ENCODE measurements at places on chromosomes 13 and 19. TPM values are rescaled to one million over a fixed set of nuclear protein-coding genes. Genes with fewer than 3 reads are reported as not detected.
A peak's percentile ranks its signal among the peaks of the same experiment; 100 is the strongest.

- DNase-seq: no peak
These were observed 13.4 kb downstream of the OLFM4 start for GRCh38 chr13:53041968-53042516.

DNA sequence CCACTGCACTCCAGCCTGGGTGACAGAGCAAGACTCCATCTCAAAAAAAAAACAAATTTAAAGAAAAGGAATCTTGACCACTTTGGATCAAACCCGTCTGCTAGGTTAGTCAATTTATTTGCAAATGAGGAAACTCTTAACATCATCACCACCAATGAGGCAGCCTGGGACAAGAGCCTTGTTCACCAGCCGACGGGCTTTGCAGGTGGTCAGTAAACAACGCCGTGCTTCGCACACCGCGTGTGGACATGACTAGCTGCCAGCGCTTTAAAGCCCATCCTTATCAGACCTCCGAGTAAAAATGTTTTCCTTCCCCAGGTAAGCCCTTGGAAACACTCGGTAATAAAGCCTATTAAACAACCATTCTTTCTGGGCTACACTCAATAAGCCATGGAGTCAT lies 41.9 kb downstream of the INSR start:
- no peak for DNase-seq

- DNase-seq: no peak
These were observed 350.0 kb downstream of the DACH1 start for GRCh38 chr13:71517004-71517403.

GRCh38 chr19:53147645-53148044 lies 11.2 kb downstream of the ZNF347 start:
- DNase-seq: no peak

DNA sequence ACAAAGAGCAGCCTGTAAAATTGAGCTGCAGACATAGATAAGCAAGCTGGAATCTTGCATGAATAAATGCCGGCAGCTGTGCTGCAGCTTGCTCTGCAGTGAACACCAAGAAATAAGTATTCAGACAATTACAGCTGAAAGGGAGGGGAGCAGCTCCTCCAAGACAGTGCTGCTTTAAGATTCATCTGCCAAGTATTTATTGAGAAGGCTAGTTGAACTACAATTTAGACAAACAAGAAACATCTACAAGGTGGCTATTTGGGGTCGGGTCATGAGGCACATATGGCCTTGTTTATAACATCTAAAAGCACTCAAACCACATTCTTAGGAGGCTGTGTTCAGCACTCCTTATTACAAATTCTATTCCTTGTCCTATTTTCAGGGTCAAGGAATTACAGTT lies 34.9 kb downstream of the ZNF726 start:
- DNase-seq: no peak

- peak; percentile 55 for DNase-seq
These were observed 1.1 kb upstream of the SSBP4 start for GRCh38 chr19:18418029-18418482.

DNA sequence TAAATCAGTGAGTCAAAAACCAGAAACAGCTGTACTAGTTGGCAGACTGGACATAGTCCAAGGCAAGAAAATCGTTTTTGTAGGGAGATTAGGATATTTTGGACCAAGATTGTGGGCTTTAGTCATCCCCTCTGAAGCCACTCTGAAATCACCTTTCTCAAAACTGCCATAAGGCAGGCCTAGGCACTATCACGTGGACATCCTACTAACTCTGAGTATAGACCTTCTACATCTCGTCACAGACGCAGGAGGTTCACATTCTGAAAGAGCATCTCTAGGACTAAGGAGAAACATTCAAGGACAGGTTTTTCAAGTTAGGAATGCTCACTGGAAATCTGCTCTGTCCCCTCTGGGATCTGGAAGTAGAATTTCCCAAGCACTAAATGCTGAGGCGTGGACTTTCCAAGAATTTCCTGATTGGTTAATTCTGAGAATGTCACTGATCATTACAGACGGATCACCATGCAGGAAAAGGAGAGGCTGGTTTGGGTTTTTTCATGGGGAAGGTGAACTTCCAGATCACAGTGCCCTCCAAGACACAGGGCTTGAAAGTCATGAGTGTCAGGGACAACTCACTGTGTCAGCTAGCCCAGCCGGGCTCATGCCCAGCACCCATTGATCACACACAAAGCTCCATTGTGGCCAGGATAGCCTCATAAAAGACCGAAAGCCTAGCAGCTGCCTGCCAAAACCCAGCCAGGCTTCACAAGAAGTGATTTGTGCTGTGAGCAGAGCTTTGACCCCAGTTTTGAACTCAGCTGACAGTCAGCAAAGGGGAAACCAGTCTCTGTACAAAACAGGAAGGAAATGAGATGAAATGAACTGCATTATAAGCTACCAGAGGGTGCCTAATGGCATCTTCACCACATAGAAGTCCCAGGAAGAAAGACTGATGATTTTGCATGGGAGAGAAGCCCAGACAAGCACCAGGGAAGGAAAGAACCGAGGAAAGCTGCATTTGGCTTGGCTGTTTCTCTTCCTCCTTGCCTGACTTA lies 2.7 kb upstream of the RUBCNL start:
- DNase-seq: peak; percentile 24

DNA sequence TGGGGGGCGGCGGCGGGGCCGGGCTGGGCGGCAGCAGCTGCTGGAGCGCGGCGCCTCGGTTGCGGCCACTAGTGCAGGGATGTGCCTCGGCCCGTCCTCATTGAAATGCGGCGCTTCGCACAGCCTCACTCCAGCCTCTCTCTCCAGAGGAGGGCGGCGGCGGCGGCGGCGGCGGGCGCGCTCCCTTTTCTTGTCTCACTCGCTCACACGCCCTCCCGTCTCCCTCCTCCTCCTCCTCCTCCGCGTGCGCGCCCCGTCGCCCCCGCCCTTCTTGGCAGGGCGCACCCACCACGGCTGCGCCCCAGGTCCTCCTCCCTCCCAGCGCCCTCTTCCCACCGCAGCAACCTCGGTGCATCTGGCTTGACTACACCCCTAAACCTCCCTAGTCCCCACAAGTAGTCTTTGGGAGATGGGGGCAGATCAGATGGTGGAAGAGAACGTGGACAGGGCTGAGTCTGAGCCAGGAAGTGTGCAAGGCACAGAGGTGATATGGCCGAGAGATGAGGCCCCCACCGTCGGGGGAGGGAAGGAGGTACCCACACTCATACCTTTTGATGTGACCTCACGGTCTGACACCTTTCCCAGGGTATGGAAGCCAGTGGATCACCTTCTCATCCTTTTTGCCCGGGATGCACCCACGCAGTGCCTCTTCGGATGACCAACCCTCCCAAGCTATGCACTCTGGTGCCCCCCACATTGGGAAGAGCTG lies at the start of gene DCLK1:
TSS of gene DCLK1 (minus strand) at position 161 of the 709 bp plus-strand sequence.
- DNase-seq: peak; percentile 31

- DNase-seq: no peak
These were observed 442.1 kb downstream of the PCDH20 start for GRCh38 chr13:60973529-60973928.

DNA sequence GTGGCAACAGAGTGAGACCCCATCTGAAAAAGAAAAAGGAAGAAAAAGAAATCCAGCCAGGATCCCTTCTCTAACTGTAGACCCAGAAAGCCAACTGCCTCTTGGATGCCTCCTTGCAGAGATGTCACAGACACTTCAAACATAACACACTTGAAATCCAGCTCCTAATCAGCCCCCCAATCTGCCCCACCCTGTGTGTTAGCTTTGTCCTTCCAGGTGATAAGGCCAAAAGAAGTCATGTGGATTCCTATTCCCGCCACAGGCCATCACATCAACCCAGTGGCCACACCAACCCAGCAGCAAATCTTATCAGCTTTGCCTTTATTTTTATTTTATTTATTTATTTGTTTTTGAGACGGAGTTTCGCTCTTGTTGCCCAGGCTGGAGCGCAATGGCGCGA lies 8.1 kb downstream of the BEST2 start:
- DNase-seq: no peak

DNA sequence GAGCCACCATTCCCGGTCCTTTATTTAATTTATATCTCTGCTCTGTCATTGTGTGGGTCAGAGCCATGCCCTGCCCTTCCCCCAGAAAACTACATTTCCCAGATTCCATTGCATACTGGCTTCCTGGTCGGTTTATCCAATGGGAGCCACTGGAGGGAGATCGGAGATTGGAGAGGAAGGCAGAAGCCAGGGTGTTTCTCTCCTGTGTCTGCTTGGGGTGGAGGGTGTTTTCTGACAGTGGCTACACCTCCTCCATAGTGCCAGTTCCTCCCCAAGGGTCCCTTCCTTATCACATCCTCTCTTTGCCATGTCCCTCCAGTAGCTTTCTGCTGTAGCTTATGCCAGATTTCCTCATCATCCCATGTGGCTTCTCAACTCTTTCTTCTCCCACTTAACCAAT lies 19.0 kb downstream of the OLFM2 start:
- no peak for DNase-seq

GRCh38 chr19:38850436-38850975 lies 720 bp upstream of the HNRNPL start:
- peak; percentile 98 for DNase-seq

- DNase-seq: no peak
These were observed 5.6 kb upstream of the SOX21 start for GRCh38 chr13:94717916-94718315.

- DNase-seq: no peak
These were observed 14.2 kb upstream of the COLGALT1 start for GRCh38 chr19:17541184-17541759.

DNA sequence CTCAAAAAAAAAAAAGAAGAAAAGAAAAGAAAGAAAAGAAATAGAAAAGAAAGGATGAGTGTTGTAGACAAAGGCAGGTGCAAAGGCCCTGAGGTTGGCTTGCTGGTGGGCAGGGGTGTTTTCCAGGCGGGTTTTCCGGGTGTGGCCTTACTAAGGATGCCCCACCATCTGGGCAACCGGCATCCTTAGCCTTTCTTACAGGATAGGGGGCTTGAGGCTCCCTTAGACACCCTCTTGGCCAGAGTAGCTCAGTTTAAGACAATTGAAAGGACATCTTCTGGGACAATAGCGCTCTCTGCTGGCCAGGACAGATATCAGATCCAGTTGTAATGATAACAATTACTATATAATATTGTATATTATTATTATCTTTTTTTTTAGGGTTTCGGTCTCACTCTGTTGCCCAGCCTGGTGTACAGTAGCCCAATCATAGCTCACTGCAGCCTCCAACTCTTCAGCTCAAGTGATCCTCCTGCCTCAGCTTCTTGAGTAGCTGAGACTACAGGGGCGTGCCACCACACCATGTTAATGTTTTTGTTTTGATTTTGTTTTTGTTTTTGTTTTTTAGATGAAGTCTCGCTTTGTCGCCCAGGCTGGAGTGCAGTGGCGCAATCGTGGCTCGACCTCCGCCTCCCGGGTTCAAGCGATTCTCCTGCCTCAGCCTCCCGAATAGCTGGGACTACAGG lies 1.4 kb upstream of the QTRT1 start:
- DNase-seq: no peak

GRCh38 chr13:91200486-91200885 lies 147.0 kb upstream of the MIR17HG start:
- no peak for DNase-seq

- DNase-seq: no peak
These were observed 14.9 kb downstream of the MAP1S start for GRCh38 chr19:17734146-17734545.

DNA sequence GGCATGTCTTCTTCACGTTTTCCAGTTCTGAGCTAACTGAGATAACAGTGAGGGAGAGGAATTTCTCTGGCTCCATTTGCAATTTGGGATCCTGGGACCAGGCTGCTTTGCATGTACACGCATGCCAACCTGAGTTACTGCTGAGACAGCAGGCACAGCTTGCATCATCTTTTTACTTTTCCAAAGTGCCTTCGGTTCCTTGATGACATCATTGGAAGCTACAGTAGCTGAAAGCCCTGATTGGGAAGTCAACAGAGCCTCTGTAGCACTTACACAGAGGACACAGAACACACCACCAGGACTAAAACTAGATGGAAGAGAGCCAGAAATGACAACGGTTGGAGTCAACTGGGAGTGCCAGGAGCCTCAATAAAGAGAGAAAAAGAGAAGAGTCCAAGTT lies 399.1 kb upstream of the GPC6 start:
- no peak for DNase-seq

DNA sequence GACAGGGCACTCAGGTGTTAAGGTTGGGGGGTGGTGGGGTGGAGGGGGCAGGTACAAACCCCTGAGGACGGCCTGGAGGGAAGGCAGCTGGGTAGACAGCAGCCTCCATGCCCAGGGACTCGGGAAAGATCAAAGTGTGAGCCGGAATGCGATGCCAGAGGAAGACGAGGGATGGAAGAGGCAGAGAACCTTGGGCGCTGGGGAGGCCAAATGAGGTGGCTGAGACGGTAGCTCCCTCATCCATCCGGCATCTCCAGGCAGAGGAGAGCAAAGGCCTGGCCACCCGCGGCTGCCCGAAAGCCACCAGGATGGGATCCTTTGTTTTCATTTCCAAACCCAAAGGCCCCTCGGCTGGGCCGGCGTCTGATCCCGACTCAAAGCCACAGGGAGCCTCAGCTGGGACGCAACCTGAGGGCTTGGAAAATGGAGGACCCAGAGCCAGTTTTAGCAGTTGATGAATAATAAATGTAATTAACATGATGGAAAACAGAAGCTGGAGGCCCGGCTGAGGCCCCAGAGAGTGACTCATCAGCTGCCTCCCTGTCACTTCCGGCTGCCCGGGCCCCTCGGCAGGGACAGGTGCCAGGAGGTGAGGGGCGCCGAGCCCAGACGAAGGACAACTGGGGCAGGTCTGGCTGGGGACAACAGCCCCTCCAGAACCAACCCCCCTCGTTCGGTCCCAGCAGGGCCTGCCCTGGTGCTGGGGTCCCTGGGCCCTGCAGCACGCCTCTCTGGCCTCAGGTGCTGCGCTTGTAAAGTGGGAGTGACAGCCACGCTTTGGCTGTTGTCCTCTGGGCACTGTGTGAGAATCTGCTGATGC lies 61.6 kb downstream of the CEBPG start:
- no peak for DNase-seq

GRCh38 chr19:18656337-18657086 lies 19.7 kb downstream of the KLHL26 start:
- no peak for DNase-seq

GRCh38 chr13:101116826-101117225 lies 299.5 kb downstream of the NALCN start:
- no peak for DNase-seq

GRCh38 chr13:43965459-43965845 lies 85.7 kb downstream of the LACC1 start:
- DNase-seq: no peak

GRCh38 chr19:7327802-7328201 lies 20.9 kb upstream of the ARHGEF18 start:
- DNase-seq: no peak

- no peak for DNase-seq
These were observed 6.4 kb downstream of the POLR1D start for GRCh38 chr13:27628081-27628480.

Gene RASGRP4
- 0.72 TPM for total RNA-seq

Gene ZNF614
- total RNA-seq: 1.5 TPM

Gene BCL2L12
- 6.0 TPM for total RNA-seq

Gene LHB
- 6.6 TPM for total RNA-seq

Gene OR2Z1
- total RNA-seq: not detected

Gene SPC24
- total RNA-seq: 0.64 TPM

Gene SSC5D
- 1.6 TPM for total RNA-seq

Gene ZNF586
- total RNA-seq: 4.5 TPM

Measured in pancreas (tissue), 10 donors.